Stromal cell of bone marrow (primary cell): ENCODE measurements at places on chromosomes 7 and 10.

DNA sequence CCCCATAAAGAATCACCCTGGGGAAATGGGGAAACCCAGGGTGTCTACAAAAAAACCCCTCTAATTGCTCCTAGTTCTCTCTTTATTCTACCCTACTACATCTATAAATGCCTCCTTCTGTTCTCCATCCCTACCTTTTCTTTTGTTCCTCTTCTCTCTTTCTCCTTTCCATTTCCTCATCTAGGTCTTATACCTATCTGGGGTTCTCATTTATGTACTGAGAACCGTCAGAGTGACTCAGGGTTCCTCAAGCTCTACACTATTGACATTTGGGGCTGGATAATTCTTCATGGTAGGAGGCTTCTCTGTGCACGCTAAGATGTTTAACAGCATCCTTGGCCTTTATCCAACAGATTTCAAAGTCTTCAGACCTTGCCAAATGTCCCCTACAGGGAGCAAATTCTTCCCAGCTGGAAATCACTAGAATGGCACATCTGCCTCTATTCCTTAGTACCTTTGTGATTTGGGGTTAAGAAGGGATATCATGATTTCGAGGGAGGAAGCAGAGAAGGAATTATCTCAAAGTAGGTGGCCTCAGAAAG lies 137.4 kb upstream of the PTN start:
- DNase-seq = no peak

GRCh38 chr7:15086131-15086611 lies 183.6 kb upstream of the DGKB start:
- DNase-seq = no peak

DNA sequence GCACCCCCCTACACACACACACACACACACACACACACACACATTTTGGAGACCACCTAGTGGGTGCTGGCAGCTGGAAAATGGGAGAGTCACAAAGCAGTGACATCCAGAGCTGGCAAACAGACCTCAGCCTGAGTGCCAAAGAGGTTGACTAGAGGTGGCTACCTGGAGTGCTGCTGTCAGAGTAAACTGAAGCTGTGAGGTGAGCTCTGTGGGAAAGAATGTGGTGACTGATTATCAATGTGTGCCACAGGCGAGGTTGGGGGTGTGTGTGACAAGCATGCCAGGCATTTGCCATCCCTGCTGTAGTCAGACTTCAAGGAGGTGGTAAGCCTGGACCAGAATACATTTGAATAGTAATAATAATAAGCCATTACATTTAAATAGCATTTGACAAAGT lies 120.6 kb downstream of the SLIT1 start:
- DNase-seq = no peak

GRCh38 chr7:75629044-75629443 lies 109.7 kb downstream of the HIP1 start:
- no peak for DNase-seq

DNA sequence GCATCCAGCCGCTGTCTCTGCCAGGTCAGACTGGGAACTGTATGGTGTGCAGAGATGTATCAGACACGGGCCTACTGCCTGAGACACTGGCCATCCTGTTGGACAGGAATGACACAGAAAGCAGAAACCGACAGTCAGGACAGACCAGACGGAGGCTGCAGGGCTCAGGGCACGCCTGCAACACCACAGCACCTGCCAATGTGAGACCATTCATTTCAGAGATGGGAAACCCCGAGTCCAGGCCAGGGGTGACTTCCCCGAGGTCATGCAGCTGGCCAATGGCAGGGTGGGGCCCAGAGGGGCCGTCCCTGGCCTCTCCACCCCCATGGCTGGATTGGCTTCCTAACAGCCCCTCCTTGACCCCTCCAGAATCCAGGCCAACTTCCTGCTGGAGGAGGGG lies 34.7 kb downstream of the GRID1 start:
- DNase-seq = no peak

GRCh38 chr7:26375726-26376174 lies 84.1 kb downstream of the SNX10 start:
- no peak for DNase-seq

DNA sequence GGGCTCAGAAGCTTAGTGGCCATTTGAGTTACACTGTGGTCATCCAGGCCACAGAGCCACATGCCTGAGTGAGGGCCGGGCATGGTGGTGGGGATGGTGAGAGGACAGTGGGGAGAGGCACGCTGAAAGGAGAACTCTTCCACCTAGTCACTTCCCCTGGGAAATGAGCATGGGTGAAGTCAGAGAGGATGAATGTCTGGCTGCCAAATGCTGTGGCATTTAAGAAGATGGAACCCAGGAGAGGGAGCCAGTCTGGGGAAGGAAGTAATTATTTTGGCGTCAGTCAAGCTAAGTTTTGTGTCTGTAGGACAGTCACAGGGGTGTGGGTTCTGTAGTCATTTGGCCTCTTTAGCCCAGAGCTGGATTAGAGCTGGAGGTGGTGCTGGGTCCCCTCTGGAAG lies 86.0 kb upstream of the PODXL start:
- DNase-seq = peak; percentile 32

GRCh38 chr10:116403740-116404250 lies 23.9 kb upstream of the PNLIPRP3 start:
- no peak for DNase-seq

DNA sequence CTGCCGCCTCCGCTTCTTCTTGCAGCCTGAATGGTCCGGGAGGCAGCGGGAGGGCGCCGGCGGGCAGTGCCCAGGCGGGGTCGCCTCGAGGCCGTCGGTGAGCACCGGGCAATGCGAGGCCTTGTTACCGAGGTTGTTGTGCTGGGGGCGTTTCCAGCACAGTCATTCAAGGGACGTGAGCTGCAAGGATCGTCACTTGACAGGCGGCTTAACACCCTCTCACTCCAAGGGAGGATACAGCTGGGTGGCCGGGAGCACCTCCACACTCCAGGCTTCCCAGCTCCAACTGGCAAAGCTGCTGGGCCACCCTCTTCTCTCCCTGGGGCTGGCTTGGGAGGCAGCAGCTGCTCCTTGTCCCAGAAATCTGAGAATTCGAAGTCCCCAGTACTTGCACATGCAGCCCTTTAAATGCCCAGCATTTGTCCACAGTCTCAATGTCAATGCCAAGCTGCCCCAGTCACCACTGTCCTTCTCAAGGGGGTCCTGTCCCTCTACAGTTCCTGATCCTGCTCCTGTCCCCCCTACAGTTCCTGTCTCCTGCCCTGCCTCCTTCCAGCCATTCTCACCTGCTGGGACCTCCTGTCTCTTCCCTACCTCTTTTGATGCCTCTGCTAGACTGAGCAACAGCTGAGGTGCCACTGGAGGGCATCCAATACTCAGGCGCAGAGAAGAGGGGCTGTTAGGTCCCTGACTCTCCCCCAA lies 4.4 kb upstream of the HOXA11 start:
- DNase-seq = no peak

DNA sequence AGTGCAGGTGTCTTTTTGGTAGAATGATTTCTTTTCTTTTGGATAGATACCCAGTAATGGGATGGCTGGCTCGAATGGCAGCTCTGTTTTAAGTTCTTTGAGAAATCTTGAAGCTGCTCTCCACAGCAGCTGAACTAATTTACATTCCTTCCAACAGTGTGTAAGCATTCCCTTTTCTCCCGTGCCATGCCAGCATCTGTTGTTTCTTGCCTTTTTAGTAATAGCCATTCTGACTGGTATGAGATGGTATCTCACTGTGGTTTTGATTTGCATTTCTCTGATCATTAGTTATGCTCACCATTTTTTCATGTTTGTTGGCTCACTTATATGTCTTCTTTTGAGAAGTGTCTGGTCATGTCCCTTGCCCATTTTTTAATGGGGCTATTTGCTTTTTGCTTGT lies 486.3 kb downstream of the GALNT17 start:
- DNase-seq = no peak

DNA sequence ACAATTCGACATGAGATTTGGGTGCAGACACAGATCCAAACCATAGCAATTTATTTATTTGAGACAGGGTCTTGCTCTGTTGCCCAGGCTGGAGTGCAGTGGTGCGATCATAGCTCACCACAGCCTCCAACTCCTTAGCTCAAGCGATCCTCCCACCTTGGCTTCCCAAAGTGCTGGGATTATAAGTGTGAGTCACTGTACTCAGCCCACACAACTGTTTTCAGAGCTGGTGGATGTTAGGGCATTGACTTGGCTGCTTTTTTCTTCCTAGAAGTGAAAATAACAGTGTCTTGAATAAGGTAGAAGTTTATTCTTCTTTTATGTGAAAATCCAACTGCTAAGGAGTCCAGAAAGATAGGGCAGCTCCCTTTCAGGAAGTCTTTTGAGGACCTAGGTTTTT lies 132.1 kb downstream of the CCDC3 start:
- no peak for DNase-seq

- DNase-seq = no peak
Measured at GRCh38 chr7:78006063-78006755, 207.6 kb downstream of the PHTF2 start.

DNA sequence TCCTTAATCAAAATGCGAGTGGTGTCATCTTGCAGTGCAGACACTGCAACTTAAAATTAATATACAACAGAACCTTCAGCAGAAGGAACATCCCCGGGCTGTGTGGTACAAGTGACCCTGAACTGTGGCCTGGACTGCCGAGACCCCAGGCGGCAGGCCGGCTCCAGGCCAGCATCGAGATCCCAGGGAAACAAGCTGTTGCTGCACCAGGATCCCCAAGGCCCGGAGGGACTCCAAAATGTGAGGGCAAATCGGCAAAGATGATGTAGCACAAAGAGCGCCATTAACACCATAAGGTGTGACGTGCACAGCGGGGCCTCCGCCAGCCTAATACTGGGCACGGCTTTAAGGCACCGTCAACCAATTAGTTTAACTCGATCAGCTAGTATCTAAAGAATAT lies 73.9 kb downstream of the EBF3 start:
- no peak for DNase-seq

- DNase-seq = no peak
Measured at GRCh38 chr7:19930051-19930450, 156.6 kb upstream of the TMEM196 start.

DNA sequence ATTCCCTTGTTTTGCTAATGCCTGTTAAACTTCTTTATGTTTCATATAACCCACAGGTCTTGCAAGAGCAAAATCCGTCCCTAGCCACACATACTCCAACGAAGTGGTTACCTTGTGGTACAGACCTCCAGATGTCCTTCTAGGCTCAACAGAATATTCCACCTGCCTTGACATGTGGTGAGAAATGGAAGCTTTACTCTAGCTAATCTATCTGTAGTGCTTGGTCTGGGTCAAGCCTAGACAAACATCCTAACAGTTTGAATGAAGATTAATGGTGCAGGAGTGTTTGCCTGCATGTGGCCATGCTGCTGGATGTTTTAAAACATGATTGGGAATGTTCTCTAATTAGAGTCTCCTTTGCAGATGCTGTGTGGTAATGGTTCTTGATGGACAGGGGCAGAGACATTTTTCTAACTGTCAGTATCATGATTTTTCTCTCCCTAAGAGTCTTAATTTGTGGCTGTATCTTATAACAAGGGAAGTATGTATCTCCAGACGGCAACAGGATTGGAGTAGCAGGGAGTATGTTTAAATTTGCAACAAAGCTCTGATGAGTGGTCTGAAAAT lies 308.5 kb upstream of the FZD1 start:
- no peak for DNase-seq

DNA sequence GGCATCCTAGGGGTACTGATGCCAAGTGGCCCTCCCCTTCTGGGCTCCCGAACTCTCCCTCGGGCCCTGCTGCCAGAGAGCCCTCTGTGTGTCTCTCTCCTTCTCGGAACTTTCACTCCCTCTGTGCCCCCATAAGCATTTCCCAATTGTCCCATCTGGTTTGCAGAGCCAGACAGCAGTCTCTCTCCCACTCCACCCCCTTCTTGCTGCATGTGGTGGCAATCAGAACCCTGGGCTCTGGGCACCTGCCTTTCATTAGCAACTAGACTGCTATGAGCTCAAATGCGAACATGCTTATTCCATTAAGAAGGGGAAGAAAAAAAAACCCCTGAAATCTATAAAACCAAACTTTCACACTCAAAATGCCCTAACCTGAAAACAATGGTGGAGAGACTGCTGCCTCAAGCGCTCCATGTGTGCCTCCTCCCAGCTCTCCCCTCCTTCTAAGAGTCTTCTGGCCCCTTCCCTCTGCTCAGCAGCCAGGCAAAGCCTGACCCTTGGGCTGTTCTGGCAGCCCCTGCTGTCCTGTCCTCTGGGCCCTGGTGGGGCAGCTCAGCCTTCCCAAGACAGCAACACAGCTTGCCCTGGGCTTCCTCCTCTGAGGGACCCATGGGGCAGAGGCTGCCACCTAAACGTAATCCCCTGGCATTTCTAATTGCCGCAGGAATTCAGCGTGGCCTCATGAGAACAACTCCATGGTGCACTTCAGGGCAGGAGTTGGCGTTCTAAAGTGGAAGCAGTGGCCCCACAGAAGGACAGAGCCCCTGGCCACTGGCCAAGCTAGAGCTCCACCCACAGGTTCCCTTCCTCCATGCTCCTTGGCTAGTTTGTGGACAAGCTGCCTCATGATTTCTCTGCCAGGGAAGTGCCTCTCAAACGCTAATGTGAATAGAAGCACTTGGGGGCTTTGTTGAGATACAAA lies 415.4 kb downstream of the PLXNA4 start:
- DNase-seq = no peak

GRCh38 chr7:148670374-148670773 lies 28.3 kb upstream of the CUL1 start:
- no peak for DNase-seq

GRCh38 chr10:96646751-96647166 lies 59.9 kb upstream of the TM9SF3 start:
- no peak for DNase-seq

- DNase-seq = no peak
Measured at GRCh38 chr7:74476626-74477025, 22.9 kb downstream of the GTF2IRD1 start.

GRCh38 chr7:92768501-92769393 lies 67.6 kb downstream of the CDK6 start:
- DNase-seq = no peak

GRCh38 chr7:25260862-25261494 lies 32.7 kb upstream of the NPVF start:
- peak; percentile 29 for DNase-seq
